ENCODE measurements at places on chromosomes 2 and 18. TPM values are rescaled to one million over a fixed set of nuclear protein-coding genes. Genes with fewer than 3 reads are reported as not detected.
A peak's percentile ranks its signal among the peaks of the same experiment; 100 is the strongest.

GRCh38 chr2:58973811-58974281 is 732.7 kb upstream of the FANCL start:
- no peak for DNase-seq

DNA sequence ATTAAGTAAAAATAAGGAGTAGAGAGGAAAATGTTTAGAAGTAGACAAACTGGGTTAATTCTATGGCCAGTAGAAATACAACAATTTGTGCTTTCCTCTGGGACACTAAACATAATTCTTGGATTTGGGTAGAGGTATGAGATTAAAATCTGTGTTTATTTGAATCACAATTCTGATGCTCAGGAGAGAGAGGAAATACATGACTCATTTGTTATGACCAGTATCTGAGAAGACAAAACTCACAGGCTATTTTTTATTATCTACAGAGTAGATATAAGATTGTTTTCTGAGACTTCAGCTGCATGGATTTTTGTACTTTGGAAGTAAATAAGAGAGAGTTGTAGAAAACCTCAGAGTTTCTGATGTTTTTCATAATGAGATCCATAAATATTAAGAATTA is 315.7 kb upstream of the CWC22 start:
- DNase-seq: no peak

DNA sequence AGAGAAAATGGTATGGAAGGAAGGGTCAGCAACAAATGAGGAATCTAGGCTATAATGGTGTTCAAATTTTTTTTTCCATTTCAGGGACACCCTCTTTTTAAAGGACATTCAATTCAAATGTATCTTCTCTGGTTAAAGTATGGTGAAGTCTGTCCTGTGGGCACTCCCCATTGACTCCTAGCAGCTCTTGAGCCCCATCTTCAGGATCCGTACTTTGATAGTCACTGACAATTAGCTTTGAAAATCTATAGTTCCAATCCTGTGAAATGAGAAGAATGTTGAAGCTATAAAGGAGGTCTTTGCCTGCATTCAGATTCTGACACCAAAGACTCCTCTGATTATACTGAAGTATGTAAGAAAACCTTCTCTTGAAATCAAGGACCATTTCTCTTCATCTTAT is 43.3 kb downstream of the KCNH7 start:
- no peak for DNase-seq

Gene ADD2
- not detected for total RNA-seq

Gene ARHGEF33
- 0.59 TPM for total RNA-seq

DNA sequence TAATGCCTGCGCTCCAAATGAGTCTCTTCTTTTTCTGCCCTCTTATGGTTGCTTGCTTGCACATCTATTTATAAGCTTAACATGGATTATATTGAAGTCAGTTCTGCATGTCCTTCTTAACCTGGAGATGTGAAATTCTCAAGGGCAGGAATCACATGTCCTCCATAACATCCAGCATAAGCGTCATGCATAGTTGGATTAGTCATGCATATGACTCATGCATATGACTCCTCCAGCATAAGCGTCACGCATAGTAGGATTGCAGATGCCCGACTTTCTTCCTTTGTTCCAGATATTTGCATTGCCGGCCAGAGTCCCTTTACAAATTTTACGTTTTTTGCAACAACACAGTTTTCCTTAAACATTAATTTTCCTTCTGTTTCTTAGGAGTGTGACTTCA is 308.6 kb downstream of the TGIF1 start:
- peak; percentile 91 for DNase-seq

DNA sequence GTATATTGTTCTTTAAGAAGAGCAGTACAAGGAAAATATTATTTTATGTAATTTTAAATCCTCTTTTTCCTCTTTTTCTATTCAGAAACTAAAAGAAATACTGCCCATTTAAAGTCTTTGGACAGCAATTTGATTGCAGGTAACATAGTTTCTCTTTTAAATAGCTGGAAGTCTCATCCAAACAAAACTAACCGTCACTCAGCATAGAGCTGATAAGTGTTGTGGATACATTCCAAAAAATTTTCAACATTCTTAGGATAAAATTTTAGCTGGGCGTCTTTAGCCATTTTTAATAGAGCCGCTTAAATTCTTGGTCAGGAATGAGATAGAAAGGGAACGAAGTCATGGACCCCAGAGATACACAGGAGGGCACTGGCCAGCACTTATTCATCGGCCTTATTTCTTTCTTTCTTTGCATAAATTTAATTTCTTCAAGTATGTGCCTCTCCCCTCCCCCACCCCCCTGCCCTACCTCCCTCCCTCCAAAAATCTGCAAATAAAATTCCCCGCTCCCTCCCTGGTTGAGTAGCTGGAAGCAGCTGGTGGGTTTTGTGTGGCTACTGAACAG is 81.7 kb downstream of the GBX2 start:
- DNase-seq: no peak

Gene IL1R2
- 4.3 TPM for total RNA-seq

Gene CRYBA2
- total RNA-seq: 0.20 TPM

GRCh38 chr2:39370101-39370500 is 67.0 kb downstream of the MAP4K3 start:
- peak; percentile 8 for DNase-seq

DNA sequence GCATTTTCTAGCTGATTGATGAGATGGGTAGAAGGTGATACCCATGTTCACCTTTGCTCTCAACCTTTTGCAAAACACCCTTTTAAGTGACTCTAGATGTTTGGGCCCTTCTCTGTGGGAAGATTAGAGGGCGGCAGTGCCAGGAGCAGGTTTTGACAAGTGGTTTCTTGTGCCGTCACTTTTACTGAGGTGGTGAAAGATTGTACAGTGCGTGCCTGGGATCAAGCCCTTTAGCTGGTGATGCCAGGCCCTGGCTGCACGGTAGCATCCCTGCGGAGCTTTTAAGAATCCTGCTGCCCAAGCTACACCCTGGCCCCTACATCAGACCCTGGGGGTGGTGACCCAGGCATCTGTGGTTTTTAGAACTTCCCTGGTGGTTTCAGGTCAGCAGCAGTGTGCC is 29.1 kb downstream of the MTCL1 start:
- DNase-seq: no peak

- no peak for DNase-seq
These were observed 734.5 kb downstream of the MBD2 start for GRCh38 chr18:53490019-53490418.

DNA sequence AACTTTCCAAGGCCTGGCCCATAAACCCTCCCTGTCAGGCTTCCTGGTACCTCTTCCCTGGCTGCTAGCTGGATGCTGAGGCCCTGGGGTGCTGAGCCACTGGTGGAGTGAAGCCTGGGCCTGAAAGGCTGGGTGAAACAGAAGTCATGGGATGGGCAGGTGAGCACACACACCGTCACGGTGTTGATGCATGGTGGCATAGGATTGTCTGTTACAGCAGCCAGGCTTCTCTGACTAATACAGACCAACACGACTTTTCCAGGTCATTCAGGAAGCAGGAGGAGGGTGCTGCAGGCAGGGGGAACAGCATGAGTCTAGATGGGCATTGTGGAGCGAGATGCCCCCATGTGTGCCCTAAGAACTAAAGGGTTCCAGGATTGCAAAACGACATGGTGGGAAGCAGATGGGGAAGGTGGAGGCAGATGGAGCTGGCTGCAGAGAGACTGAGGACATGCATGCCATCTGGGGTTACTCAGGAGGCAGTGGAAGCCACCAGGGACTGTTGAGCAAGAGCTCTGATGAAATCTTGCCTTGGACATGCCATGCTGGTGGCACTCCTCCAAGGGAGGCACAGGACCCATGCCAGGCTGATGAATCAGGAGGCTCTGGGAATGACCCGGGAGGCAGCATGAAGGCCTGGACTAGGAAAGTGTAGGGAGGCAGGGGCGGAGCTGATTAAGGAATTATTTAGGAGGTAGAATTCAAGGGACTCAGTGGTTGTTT is 480.9 kb downstream of the TSN start:
- DNase-seq: peak; percentile 95

DNA sequence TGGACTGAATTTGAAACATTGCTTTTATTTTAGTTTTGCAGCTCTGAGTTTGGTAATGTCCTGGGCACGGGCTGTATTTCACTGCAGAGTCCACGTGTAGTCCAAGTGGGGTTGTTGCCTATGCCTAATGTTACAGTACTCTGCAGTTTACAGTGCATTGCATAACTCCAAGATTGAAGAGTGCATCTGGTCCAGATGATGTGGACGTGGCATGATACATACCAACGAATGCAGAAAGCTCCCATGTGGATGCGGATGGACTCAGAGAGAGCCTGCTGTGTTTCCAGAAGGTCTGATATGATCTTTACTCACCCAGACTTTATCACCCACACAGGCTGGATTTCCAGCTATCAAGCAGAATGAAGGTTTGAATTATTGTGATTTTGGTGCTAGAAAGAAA is 44.4 kb upstream of the CCDC68 start:
- no peak for DNase-seq

DNA sequence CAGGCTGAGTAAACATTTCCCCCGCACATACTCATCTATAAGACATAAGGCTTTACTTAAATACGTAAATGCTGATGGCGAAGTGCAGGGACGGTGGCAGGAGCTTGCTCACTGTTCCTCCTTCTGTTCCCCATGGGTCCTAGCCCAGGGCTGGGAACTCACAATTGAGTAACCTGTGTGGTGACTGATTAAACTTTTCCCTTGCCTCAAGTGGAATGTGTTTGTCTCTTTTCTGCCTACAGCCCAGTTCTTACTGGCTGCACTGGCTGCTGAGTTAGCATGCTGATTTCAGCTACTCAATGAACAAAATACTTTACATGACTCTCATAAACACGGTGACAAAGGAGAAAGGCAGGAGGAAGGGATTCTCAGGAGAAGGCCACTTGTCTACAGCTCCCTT is 87.3 kb downstream of the MARCO start:
- no peak for DNase-seq

Gene ABCG8
- not detected for total RNA-seq

DNA sequence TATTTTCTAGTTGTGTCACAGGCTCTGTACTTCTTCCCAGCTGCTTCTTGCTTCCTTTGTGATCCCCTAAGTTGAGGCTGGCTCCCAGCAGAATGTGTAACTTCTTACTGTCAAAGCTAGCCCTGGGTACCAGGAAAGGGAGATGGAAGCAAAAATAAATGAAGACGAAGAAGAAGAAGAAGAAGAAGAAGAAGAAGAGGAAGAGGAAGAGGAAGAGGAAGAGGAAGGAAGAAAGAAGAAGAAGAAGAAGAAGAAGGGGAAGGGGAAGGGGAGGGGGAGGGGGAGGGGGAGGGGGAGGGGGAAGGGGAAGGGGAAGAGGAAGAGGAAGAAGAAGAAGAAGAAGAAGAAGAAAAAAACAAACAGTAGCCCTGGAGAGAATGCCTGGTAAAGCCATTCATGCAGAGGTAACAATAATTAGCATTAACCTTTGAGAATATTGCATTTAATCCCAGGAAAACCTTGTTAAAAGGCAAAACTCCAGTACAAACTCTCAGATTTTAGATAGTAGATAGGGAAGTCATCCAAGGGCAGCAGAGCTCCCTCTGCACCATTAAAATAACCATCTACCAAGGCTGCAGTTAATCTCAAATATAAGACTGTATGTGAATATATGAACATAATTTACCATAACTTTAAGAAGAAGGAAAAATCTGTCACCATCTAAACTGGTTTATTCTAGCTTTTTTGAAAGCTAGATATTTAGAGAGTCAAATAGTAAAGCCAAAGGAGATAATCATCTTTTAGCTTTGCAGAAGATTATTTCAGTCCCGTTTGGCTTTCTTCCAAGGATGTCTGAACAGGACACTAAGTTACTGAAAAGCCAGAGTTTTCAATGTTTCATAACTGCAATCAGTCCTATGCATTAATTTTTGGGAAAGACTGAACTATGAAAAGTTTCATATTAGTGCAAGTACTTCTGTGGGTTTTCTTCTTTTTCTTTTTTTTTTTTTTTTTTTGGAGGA is 44.3 kb upstream of the FBXO11 start:
- DNase-seq: no peak

Gene GMPPA
- 91.9 TPM for total RNA-seq

DNA sequence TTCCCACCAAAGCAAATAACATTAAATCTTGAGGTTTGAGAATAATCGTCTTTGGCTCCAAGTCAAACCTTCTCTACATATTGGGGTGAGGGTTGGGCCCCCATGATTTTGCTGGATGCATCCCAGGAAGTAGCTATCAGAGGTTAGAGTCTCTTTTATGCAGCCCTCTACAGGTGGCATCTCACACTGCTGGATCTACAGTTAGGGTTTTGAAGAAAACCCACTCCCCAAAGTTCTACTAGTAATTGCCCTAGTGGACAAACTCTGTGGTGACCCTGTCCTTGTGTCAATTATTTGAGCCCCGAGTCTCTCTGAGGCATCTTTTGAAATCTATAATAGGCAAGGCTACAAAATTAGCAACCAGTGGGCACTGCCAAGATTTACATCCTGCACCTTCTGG is 15.0 kb upstream of the REG1A start:
- no peak for DNase-seq

Gene FASTKD1
- 19.2 TPM for total RNA-seq

Gene MBD5
- total RNA-seq: 11.9 TPM

Data from RPMI7951 (cell line).